Fibroblast of pulmonary artery (primary cell): ENCODE measurements at places on chromosomes 6 and 20.

DNA sequence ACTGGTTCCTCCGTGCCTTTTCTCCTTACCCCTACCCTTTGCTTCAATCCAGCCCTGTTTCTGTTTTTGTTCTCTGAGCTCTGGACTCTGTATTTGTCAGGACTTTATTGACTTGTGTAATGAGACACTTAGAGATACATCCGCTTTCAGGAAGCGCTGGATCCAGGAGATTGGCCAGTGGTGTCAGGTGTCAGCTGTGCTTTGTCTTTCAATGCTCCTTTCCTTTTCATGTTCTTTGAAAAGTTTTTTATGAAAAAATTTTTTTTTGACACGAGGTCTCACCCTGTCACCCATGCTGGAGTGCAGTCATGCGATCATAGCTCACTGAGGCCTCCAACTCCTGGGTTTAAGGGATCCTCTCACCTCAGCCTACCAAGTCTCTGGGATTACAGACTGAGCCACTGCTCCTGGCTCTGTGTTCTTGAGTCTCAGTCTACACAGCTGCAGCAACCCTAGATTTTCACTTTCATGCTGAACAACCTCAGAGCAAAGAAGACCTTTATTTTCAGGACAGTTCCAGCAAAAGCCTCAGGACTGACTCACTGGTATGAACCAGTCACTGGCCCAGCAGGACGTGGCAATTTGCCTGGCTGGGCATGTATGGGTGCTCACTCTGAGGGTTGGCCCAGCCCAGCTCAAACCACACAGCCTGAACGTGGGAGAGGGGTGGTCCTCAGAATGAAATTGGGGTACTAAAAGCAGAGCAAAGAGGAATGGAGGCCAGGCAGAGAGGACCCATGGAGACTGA is 108.5 kb downstream of the DHX35 start:
- peak; percentile 21 for DNase-seq

DNA sequence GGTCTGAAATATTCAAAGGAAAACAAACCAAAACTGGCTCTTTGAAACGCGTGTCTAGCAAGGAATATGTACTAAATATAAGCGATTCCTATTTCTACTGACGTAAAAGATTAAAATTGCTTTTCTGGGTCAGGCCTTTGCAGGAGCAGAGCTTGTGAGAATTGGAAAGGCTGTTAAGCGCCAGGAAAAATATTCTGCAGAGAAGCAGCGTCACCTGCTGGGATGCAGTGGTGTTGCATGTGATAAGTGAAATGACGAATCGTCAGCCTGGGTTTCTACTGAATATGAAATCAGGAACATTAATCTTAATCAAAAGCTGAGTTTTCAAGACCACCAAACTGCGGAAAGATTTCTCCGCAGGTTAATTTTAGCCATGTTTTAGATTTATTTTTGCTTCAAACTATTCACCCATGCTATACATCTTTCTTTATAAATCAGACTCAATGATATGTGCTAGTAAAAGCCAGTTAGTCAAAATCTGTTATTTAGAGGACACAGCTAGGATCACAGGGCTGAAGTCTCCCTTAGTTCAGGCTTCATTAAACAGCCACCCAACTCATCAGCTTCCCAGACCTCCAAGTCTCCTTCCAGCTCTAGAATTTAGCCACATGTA is 67.4 kb downstream of the ALDH8A1 start:
- peak; percentile 93 for DNase-seq

GRCh38 chr6:157227202-157228166 is 95.8 kb downstream of the TMEM242 start:
- no peak for DNase-seq

- DNase-seq: peak; percentile 67
Measured at GRCh38 chr6:30841644-30842504, 42.4 kb upstream of the DDR1 start.

GRCh38 chr6:37695273-37695672 is 2.4 kb downstream of the MDGA1 start:
- DNase-seq: no peak

DNA sequence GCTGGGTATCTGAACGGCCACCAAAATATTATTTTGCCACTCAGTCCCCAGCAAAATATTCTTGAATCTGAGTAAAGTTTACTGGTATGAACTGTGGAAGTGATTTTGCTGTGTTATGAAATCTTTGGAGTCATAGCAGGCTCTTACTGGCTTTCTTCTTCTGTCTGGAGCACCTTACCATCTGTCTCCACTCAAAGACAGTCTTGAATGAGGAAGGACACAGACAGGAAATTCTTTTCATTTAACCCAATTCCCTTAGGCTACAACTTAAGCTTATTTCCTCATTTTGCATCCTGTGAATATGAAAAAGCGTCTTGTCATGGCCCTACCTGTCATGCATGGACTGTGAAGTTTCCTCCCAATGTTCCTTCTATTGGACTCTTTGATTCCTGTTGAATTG is 24.7 kb downstream of the FNDC1 start:
- DNase-seq: peak; percentile 41

GRCh38 chr6:28000351-28001045 is 43.5 kb downstream of the OR2B6 start:
- DNase-seq: no peak

- DNase-seq: no peak
Measured at GRCh38 chr6:22506496-22506895, 62.9 kb upstream of the HDGFL1 start.

- no peak for DNase-seq
Measured at GRCh38 chr20:35626386-35627001, 10.9 kb downstream of the SPAG4 start.

DNA sequence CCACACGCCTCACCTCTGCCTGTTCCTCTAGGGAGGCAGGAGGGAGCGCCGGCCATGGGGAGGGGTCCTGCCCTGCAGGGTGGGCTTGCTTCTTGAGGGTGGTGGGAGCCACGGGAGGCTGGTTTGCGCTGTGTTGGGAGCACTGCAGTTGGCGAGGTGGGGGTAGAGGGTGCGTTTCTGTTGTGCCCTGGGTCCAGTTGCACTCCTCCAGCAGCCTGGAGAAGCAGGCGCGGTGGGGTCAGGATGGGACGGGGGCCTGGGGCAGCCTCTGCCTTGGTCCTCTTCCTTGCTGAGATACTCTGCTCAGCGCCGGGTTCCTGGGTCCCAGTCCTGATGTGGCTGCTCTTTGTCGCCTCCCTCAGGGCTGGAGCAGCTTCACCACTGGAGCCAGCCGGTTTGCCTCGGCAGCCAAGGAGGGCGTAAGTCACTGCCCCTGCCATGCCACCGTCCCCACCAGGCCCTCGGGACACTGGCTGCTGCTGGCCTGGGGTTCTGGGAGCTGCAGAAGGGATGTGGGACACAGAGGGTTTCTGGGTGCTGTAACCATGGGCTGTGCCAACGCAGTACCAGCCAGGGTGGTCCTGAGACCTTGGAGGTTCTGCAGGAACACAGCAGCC is 8.4 kb downstream of the ARFGAP1 start:
- no peak for DNase-seq

DNA sequence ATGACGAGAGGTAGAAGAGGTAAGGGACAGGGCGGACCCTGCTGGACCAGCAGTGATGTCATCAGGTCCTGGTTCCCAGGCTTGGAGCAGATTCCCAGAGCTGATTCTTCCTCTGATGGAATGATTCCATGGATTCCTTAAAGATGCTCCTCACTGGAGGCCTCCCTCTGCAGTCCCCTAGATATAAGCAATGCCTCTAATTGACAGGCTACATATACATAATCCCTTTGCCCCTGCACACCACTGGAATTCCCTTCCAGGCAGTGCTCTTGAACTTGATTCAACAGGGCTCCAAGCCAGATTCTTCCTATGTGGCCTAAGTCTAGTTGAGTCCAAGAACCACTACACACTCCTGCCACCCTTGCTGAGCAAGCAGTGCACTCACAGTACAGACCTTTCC is 52.3 kb upstream of the L3MBTL3 start:
- no peak for DNase-seq

GRCh38 chr6:123811378-123811777 is 7.7 kb downstream of the NKAIN2 start:
- DNase-seq: no peak

- no peak for DNase-seq
Measured at GRCh38 chr6:123895346-123895745, 91.7 kb downstream of the NKAIN2 start.

DNA sequence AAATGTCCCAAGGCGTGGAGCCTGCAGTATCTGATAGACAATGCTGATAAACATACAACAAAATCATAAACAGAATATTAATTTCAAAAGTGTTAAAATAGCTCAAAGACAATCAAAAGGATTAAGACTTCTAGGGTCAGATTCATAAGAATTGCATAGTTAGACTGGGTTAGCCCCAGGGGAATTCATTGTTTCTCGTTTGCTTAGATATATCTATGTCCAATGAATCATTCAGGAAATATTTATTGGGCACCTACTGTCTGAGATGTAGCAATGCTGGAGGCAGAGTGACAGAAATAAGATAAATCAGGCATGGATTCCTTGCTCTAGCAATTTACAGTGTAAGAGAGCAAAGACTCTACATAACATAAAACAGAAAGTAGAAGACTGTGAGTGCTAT is 124.4 kb upstream of the PRL start:
- peak; percentile 59 for DNase-seq

GRCh38 chr6:138107078-138107751 is at the start of gene PERP:
PERP (minus strand) TSS chr6:138107419; CDS start chr6:138107340, 79 bp downstream.
- peak; percentile 30 for DNase-seq

GRCh38 chr6:54085047-54085446 is 26.2 kb upstream of the MLIP start:
- no peak for DNase-seq

- DNase-seq: peak; percentile 34
Measured at GRCh38 chr20:63495741-63496595, 2.9 kb downstream of the EEF1A2 start.

- peak; percentile 21 for DNase-seq
Measured at GRCh38 chr6:144722154-144722737, 437.1 kb downstream of the UTRN start.

GRCh38 chr6:20879121-20879520 is 344.9 kb downstream of the CDKAL1 start:
- no peak for DNase-seq

DNA sequence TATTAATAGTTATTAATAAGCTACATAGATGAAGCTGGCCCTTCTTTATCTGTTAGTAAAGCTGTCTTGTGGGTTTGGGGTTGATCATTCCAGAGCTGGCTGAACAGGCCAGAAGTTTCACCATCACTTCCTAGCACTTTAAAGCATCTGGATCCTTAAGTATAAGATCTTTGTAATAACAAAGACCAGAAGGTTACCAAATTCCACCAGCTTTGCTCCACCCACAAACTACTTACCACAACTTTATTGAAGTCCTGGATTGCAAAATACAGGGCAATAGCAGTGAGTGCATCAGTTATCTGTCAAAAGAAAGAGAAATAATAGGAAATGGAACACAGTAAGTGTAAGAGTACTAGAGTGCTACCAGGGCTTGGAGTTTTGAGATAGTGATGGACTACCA is 33.0 kb downstream of the PIGU start:
- DNase-seq: peak; percentile 92

GRCh38 chr6:166603043-166603690 is 16.7 kb upstream of the RAMACL start:
- DNase-seq: no peak

- DNase-seq: no peak
Measured at GRCh38 chr6:130644175-130644574, 183.0 kb upstream of the SMLR1 start.

DNA sequence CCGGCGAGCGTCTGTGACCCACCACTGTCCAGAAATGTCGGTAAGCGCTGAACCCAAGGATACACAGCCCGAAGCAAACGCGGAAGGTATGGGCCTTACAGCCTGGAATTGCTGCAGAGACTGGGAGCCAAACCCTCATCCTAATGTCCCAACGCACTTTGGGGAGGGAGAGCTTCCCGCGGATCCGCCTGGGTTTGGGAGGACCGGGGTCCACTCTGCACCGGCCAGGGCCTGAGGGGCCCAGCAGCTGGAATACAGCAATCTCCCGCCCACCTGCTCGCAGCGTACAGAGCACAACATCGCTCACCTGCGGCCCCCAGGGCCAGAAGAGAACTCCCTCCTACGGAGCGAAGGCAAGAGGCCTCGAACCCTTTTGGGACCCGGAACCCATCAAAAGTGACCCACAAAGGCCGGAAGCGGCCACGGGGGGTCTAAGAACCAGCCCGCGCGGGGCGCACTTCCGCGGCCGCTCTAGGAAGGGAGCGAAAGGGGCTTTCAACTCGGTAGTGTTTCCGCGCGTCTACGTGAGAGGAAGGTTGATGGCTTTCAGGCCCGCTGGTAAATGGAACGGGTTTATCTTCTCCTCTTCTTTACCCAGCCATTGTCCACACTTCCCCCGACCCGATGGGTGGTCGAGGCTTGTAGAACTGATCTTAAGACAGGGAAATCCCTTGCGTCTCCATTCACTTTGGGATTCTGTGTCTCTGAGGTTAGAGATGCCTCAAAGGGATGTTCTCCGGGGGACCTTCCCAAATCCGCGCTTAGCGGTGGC is at the start of gene ZSCAN12:
ZSCAN12 (minus strand) TSS at position 398 of the 772 bp plus-strand sequence. CDS start 1,342 bp downstream, outside the sequence.
- DNase-seq: peak; percentile 92

GRCh38 chr6:40472353-40472752 is 114.8 kb downstream of the LRFN2 start:
- DNase-seq: no peak

DNA sequence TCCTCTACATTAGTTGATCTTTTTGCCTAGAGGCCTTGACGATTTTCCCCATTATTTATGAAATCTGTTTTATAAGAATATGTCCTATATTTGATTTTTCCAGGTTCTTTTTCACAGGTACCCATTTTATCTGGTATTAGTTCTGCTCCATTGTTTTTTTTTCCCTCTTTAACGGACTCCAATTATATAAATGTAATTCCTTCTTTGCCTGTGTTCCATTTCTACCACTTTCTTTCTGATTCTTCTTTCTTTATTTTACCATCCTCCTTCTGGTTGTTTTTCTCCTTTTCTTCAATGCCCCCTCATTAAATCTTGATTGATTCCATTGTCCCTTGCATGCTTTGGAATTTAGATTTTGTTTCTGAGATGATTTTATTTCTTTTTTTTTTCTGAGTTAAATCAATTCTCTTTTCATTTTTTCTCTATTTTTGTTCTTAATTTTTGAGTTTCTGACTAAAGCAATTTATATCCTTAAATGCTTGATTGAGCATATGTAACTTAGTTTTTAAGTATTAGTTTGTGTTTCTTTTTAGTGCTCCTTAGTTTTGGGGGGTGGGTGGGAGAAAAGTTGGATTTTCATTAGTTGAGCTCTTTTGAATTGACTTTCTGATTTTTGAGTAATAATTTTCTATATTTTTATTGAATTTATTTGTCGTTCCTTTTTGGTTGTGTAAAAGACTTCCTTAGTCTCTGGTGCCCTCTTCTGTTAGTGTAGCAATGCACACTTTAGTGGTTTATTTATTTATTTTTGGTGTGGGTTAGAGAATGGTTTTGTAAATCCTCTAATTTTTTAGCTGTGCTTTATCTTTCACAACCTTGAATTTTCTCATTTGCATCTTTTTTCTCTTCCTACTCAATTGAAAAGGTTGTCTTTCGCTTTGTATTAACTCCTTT is 140.8 kb downstream of the FARS2 start:
- peak; percentile 64 for DNase-seq

DNA sequence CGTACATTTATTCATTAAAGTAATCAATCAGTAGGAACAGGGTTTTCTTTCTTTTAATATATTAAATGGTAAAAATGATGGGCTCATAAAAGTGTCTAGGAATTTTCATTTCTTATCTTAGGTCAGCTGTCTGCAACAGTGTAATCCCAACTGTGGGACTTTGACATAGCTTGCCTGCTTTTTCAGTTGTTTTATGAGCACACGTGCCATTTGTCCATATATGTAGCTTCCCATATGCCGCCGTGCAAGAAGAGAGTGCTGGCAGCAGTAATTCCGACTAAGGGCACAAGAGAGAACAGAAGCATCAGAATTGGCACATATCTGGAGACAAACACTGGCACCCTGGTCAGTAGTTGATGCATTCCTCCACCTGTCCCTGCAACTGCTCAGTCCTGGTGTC is 20.9 kb upstream of the EEF1E1 start:
- no peak for DNase-seq

- no peak for DNase-seq
Measured at GRCh38 chr20:51424270-51425117, 118.0 kb downstream of the NFATC2 start.
